ENCODE measurements at places on chromosomes 16 and 17. TPM values are rescaled to one million over a fixed set of nuclear protein-coding genes. Genes with fewer than 3 reads are reported as not detected.

The TBC1D3D gene
- total RNA-seq: not detected

The SULT1A4 gene
- 11.8 TPM for total RNA-seq

The KRT27 gene
- total RNA-seq: not detected

The LRRC36 gene
- not detected for total RNA-seq

The TEKT5 gene
- not detected for total RNA-seq

The VMO1 gene
- not detected for total RNA-seq

The ZNF469 gene
- 1.1 TPM for total RNA-seq

The GLTPD2 gene
- not detected for total RNA-seq

The CRLF3 gene
- total RNA-seq: 7.0 TPM

The TBC1D3 gene
- not detected for total RNA-seq

The POLR3K gene
- 4.0 TPM for total RNA-seq

The BCL6B gene
- total RNA-seq: 2.9 TPM

All from gastroesophageal sphincter (tissue), 4 donors.